OCI-LY7 (cell line): ENCODE measurements at places on chromosomes 4 and X.
A peak's percentile ranks its signal among the peaks of the same experiment; 100 is the strongest.

- DNase-seq, result no peak
Measured at GRCh38 chr4:89312066-89312465, 4.5 kb upstream of the GPRIN3 start.

- DNase-seq, result peak; percentile 4
Measured at GRCh38 chrX:123450222-123450621, 266.1 kb downstream of the GRIA3 start.

GRCh38 chr4:105283501-105283900 lies 136.8 kb downstream of the TET2 start:
- DNase-seq, result no peak

DNA sequence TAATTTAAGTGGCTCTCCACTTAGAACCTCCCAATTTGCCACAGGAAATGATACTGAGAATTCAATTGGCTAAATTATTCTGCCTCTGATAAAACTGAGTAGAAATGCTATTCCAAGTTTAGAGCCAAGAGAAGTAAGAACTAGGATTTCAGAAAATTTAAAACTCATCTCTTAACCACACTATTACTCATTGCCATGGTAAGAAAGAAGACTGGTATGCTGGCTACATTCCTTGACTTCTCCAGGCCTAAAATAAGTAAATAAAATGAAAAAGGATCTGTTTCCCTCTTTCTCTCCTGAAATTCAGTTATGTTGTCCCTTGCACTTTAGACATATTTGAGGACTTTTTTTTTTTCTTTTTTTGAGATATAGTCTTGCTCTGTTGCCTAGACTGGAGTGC lies 23.3 kb downstream of the ZNF280C start:
- no peak for DNase-seq

- no peak for DNase-seq
Measured at GRCh38 chr4:184196730-184197385, 20.8 kb downstream of the ENPP6 start.

- DNase-seq, result peak; percentile 27
Measured at GRCh38 chrX:114611018-114611619, 27.2 kb downstream of the HTR2C start.

GRCh38 chr4:55612341-55612740 lies 20.3 kb upstream of the PDCL2 start:
- DNase-seq, result no peak

- DNase-seq, result no peak
Measured at GRCh38 chr4:168646001-168646768, 149.3 kb downstream of the PALLD start.

- no peak for DNase-seq
Measured at GRCh38 chrX:82087699-82088098, 885.8 kb downstream of the SH3BGRL start.

GRCh38 chrX:111492085-111492484 lies 19.4 kb upstream of the SERTM2 start:
- no peak for DNase-seq

GRCh38 chrX:55546956-55547355 lies 57.3 kb upstream of the USP51 start:
- no peak for DNase-seq

GRCh38 chrX:56833626-56834025 lies 104.6 kb downstream of the NBDY start:
- no peak for DNase-seq

- no peak for DNase-seq
Measured at GRCh38 chr4:35938936-35939335, 305.4 kb downstream of the ARAP2 start.

- no peak for DNase-seq
Measured at GRCh38 chr4:89439533-89439932, 131.9 kb upstream of the GPRIN3 start.

DNA sequence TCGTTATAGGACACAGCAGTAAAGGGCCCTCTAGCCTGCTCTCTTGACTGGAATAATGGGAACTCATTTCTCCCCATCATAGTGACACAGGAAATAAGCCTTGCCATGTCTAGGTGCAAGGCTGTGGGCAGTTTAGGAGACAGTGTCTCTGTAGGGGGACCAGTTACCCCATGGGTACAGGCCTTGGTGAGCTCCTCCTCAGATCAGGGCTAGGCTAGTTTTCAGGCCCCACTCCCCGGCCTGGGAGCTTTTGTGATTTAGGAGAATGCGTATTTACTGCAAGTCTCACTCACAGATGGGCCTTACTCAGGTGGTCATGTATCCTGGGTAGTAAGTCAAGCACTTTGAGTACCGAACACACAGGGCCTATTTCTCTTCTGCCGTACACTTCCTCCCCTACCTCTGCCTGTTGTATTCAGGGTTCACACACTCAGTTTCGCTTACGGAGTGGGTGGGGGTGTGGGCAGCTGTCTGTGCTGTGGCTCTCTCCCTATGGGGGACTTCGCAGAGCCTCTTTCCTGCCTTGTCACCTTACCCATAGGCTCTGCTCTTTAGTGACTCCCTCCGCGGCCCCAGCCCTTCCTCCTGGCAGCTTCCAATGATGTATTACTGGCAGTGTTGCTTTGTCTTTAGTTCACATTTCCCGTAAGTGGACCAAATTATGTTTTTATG lies 34.2 kb downstream of the FAM193A start:
- no peak for DNase-seq

GRCh38 chr4:122863639-122864038 lies 37.0 kb downstream of the FGF2 start:
- DNase-seq, result no peak

DNA sequence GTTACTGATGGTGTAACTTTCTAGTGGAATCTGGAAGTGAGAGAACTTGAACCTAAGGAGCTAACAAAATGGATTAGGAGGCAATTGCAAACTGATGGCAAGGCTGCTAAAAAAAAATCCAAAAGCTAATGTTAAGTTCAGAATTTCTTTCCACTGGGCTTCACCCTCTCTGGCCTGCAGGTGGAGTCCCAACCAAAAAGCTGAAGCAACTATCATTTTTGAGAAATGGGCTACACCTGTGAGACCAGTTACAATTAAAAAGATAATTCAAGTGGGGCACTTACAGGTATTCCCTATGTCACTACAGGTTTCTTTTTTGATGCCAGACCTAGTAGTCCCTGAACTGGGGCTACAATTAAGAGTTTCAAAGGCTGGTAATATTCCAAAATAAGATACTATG lies 142.1 kb upstream of the FTHL17 start:
- DNase-seq, result peak; percentile 54

DNA sequence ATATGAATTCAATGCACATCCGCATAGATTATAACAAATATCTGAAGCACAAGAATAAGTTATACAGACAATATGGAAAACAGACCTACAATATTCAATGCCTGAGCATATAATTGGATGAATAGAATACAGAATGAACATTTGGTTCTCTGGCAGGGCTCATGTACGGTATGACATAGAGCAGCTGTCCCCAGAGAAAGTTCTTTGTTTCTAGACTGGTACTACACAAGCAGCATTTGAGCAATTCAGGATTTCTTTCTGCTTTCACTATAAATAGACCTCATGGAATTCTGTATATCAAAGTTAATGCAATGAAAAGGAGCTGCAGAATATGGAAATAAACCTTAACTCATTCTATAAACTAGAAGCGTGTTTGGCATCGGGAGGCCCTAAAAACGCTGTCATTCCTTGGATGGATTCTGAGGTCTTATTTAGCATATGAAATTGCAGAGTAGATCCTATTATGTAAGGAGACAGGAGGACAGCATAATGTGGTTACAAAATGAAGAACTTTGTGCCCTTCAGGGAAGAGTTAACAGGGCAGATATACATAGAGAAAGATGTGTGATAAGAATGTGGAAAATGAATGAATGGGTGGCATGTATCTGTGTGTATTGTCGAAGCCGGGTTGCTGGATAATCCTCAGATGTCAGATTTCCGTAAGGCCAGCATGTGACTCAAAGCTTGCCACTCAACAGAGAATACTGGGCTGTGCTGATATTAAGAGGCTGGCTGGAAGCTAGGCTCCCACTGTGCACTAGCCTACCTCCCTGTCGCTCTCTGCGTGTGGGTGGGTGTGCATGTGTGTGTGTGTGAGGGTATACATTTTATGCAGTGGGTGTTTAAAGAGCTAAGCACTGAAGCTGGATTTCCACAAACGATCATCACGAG lies 103.3 kb upstream of the SLC4A4 start:
- DNase-seq, result no peak

DNA sequence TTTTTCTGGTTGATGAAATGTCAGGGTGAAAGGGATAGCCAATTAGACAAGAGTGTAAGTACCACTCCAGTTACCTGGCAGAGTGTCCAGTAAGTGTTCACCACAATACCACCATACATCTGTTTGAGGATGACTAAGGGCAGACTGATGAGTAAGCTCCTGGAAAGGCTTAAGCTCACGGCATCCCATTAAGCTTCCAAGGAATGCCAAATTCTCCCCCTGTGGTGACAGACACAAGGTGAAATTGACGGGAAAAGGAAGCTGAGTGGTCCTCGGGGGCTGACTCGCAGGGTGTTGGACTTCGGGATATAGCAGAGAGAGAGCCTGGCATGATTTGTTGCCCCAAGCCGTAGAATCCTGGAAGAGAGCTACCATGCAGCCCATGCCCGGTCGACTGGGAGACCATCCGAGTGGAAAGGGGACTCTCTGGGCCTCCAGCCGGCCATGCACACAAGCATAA lies 7.6 kb upstream of the BST1 start:
- no peak for DNase-seq

DNA sequence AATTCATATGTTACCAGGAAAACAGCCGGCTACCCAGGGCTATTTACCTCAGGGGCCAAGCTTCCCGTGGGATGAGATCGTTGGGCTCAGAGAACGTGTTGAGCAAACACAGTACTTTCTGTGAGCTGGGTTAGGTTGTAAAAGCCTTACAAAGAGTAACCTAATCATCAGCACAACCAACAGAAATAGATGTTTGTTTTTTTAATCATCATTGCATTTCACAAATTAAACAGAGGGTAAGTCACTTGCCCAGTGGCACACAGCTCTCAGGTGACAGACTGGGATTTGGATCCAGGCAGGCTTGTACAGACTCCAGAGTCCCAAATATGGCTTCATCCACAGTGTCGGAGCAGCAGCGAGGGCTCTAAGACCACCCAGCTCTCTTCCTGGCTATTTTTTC lies 20.1 kb downstream of the SPON2 start:
- DNase-seq, result no peak

- DNase-seq, result no peak
Measured at GRCh38 chr4:110216129-110216528, 17.7 kb upstream of the ELOVL6 start.

GRCh38 chr4:88803600-88804096 lies 106.0 kb upstream of the NAP1L5 start:
- no peak for DNase-seq

DNA sequence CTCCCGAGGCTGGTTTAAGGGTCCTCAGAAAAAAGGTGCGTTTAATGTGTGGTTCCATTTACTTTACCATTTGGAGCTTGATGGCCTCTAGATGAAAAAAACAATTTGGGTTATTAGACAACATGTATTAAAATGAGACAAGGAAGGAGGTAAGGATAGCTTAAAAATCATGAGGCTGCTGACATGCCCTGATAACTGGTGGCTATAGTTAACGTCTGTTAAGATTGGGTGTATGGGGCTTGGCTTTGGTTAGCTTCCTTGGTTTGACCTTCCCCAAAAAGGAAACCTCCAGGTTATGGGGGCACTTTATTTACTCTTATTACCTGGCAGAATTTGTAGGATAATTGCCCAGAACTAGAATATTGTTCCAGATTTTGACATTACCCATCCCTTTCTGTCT lies 51.5 kb downstream of the HMGB2 start:
- no peak for DNase-seq

GRCh38 chr4:48346594-48346993 lies 5.3 kb downstream of the SLAIN2 start:
- no peak for DNase-seq

DNA sequence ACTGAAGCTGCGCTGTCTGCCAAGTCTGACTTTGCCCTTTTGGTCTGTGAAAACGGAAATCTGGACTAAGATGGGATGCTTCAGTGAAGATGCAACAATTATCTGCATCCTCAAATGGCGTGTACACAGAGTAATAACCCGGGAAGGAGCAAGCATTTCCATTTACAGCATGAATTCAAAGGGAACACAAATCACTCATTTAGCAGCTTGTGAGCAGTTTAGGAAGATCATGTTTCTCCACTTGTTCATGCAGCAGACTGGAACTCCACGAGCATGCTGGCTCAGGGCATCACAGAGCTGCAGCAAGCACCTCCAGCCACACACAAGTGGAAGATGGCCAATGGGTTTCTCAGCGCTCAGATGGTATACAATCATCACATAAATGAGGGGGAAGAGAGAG lies 175.5 kb downstream of the NLGN4X start:
- no peak for DNase-seq

GRCh38 chr4:106095408-106095807 lies 200.1 kb downstream of the NPNT start:
- no peak for DNase-seq

- DNase-seq, result no peak
Measured at GRCh38 chrX:1138476-1139184, 73.8 kb downstream of the CRLF2 start.

GRCh38 chrX:34866646-34867045 lies 76.0 kb upstream of the FAM47B start:
- DNase-seq, result no peak

- DNase-seq, result no peak
Measured at GRCh38 chrX:101485212-101485949, at the start of gene ARMCX4. Gene ARMCX4 (plus strand): TSS chrX:101485456. CDS start chrX:101488590, 3,134 bp downstream.

- peak; percentile 75 for DNase-seq
Measured at GRCh38 chr4:6720202-6720699, 4.3 kb downstream of the BLOC1S4 start.

DNA sequence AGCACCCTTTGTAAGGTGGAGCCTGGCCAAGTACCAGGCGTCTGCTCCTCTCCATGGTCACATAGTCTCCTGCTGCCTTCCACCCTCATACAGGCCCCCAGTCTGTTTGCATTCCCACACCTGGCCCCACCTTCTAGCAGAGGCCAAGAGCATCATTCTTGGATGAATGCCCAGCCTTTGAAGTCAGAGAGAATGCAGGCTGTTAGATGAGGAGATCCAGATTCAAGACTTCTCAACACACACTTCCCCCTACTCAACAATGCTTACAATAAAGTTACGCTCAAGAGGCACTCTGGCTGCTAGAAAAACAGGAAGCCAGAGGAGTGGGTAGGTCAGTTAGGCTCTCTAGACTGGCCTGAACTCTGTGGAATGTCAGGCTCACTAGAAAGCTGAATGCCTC lies 43.3 kb downstream of the SHROOM4 start:
- no peak for DNase-seq
